CD4-positive, alpha-beta T cell treated with Interleukin-17A for 1 hour (primary cell): ENCODE measurements at places on chromosomes 1 and 21.

DNA sequence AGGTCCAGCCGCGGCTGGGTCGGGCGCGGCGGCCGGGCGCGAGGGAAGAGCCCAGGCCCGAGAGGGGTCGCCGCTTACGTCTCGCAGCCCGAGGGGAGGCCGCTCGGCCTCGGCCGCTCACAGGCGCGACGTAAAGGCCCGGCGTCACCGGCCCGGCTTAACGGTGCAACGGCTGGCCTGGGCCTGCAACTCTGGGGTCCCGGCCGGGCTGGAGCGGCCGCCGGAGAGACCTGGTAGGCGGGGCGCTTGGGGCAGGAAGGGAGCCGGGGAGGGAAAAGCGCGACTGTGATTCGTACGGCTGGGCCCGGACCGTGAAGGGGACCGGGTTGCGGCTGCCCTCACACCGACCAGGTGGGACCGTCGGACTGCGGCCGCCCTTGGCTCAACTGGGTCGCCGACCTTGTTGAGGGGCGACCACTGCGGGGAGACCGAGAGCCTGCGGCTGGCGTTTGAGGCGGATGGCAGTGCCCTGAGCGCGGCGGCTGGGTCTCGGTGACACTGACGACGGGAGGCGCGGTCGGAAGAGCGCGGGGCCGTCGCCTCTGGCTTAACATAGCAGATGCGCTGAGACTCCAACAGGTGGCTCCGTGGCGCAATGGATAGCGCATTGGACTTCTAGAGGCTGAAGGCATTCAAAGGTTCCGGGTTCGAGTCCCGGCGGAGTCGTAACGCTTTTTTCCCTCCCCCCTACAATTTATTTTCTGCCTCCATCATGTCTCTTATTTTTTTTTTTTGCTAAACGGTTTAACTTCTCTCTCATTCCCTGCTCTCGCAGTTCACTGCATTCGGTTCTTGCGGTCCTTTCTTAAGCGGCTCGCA lies 31.8 kb downstream of the DNTTIP2 start:
- peak; percentile 93 for DNase-seq

DNA sequence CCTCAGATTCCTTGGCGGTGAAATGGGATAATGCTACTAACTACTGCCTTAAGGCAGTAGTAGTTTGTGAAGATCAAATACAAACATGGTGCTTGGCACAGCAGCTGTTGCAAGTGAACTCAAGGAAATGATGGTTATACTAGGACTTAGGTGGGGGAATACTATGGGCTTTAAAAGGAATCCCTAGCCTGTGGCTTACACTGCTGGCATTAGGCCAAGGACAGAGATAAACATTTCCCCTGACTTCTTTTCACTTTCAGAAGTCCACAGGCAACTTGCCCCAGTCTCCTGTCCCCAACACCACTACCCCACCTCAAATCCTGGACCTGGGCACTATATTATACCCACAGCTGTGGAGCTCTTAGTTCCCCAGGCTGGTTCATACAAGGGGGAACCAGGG lies 13.1 kb upstream of the VAMP4 start:
- no peak for DNase-seq

GRCh38 chr1:27342391-27342777 lies 562 bp downstream of the SYTL1 start:
- peak; percentile 40 for DNase-seq

DNA sequence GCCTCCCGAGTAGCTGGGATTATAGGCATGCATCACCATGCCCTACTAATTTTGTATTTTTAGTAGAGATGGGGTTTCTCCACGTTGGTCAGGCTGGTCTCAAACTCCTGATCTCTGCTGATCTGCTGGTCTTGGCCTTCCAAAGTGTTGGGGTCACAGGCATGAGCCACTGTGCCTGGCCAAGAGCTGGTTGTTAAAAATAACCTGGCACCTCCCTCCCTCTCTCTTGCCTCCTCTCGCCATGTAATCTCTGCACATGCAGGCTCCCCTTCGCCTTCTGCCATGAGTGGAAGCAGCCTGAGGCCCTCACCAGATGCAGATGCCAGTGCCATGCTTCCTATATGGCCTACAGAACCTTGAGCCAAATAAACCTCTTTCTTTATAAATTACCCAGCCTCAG lies 74.7 kb upstream of the TLR5 start:
- no peak for DNase-seq

- DNase-seq, result peak; percentile 57
Measured at GRCh38 chr1:172895050-172895460, 155.7 kb downstream of the TNFSF18 start.
